SJSA1 (cell line): ENCODE measurements at places on chromosomes 6 and 20. TPM values are rescaled to one million over a fixed set of nuclear protein-coding genes. Genes with fewer than 3 reads are reported as not detected.

DNA sequence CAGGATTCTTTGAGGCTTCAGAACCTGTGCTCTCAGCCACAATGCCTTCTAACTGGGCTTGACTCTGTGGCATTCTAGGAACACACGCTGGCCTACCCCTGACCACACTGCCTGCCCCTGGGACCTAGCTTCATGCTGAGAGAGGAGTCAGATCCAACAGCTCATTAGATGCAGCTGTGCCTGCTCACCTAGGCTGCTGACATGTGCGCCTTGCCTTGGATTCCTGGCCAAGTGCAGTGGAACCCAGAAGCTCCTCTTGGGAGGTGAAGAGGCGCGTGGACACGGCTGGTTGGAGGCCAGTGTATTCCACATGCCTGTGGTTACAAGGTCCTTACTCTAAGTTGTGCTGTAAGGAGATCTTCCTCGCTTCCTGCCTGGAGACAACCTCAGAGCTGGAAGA is 24.7 kb upstream of the KCNK16 start:
- no peak for DNase-seq

DNA sequence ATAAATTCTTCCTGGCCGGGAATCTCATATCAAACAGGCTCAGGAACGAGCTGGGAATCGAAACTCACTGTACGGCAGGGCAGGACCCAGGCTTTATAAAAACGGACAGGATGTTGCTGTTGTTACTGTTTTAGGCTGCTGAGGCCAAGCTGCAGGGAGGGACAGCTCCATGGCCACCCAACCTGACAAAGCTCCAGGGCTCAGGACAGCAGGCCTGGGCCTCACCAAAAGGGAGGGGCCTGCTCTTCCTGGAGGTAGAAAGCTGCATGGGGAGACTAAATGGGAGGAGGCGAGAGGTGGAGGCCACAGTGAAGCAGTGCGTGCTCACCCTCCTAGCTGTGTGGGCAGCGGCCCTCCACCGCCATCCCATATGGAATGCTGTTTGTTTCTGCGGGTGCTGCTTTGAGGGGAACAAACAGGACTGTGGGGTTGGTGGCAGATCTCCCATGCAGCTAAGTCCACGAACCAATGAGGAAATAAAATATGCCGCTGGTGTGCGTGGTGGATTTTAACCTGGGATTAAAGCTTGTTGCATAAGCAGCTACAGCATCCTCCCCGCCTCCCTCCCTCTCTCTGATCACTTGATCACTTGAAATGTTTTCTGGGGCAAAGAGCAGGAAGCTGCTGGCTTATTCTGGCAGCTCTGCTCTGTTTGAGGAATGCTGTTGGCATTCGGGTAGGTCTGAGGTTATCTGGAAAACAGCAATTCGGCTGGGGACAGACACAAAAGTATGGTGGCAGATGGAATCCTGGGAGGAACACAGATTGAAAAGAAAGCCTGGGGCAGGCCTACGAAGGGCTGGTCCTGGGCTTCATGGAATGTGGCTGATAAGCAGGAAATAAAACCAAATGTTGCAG is 2.4 kb upstream of the ZMYND8 start:
- DNase-seq: peak; percentile 96

- DNase-seq: no peak
Measured at GRCh38 chr6:160858886-160859285, 132.7 kb upstream of the MAP3K4 start.

DNA sequence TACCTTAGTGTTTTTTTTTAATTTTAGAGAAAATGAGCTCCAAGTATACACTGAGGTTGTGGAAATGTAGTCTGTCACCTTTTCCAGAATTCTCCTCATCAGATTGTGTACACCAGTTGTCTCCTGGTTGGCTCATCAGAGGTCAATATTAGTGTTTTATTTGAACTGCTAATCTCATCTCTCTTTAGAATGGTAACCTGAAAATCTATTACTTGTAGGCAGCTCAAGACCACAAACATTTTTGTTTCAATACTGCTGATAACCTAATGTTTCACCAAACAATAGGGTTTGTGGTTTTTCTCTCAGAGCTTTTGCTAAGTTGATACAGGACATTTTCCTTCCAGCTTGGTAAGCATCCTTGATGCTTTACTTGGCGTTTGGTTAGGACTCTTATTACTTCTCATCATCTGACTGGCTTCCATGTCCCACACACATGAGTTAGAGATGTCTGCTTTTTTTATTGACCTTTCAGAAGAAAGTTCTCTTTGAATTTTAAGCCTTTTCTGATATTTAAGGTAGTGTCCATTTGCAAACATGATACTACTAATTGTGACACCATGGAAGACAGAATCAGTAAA is 15.1 kb downstream of the ADGRG6 start:
- no peak for DNase-seq

- no peak for DNase-seq
Measured at GRCh38 chr20:37777012-37777950, 83.5 kb downstream of the CTNNBL1 start.

GRCh38 chr6:68838571-68838970 is 203.5 kb downstream of the ADGRB3 start:
- no peak for DNase-seq

GRCh38 chr6:32790306-32790705 is 26.5 kb downstream of the HLA-DOB start:
- no peak for DNase-seq

DNA sequence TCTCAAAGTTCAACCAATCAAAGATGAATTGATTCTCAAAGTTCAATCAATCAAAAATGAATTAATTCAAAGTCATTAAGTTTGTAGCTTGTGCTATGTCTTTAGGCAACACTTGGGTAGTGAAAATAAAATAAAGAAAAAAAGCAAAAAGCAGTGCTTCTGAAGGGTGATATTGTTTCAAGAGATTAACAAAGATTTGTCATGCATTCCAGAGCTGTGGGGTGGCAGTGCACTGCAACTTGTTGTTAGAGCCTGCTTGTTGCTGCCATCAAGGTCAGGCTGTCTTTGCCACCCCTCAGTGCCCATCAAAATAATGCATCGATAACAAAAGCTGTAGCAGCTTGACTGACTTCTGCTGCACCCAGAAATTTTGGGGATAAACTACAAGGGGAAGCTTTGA is 128.6 kb downstream of the RNF144B start:
- no peak for DNase-seq

- no peak for DNase-seq
Measured at GRCh38 chr20:47484303-47484702, 17.4 kb upstream of the NCOA3 start.

DNA sequence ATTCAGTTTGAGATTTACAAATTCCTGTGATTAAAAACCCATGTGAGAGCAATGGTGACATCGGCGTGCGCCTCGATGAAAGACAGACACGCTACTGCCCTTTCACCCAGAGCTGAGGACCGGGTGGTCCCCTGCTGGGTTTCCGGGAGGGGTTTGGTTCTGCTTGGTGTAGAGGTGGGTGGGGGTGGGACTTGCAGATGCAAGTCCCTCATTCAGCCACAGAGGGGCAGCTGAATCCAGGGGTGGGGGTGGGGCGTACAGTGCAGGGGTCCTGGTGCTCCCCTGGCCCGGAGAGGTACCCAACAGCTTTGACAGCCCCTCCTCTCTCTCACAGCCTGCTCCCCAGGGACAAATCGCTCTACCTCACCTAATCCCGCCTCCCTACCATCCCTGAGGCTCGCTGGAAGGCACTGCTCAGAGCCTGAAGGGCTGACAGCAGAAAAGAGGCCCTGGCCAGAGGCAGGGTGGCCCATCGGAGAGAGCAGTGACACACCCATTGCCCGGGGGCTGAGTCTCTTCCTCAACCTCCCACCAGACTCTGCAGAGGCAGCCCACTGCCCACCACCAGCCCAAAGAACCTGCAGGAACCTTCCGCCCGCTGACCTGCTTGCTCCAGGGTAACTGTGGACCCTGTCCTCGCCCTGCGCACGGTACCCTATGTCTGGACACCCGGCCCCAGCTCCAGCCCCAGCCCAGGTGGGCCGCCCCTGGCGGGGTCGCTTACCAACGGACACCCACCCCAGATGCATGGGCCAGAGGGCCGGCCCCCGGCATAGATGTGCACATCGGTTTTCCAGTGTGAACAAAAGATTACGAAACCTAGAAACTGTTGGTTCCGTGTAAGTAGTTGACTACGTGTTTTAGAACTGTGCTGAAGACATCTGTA is 118.4 kb downstream of the JPH2 start:
- no peak for DNase-seq

GRCh38 chr6:111549168-111549567 is 56.5 kb downstream of the TRAF3IP2 start:
- DNase-seq: no peak

DNA sequence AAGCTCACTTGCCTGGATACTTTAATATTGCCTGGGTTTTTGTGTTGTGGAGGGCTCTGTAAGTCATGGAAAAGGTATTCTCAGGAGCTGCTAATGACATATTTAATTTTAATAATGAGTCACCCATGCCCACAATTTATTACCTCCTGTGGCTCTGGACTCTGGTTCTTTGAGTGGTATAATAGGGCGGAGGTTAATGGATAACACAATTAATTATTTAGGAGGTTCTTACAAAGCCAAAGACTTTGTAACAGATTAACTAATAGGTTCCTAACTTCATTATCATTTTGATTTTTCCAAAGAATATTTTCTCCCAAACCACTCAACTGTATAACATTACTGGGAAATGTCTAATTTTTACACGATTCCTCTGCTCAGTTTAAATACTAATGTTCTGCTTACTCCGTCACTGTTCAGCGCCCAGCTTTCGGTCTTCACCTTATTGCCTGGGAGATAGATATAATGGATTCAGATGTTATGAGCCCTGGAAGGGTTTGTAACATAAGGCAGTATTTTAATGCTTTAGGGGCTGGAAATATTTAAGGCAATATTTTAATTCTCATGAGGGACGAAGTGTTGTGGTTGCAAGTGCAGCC is 29.4 kb downstream of the PHACTR3 start:
- DNase-seq: no peak

GRCh38 chr6:46953921-46954320 is 32.2 kb upstream of the ADGRF5 start:
- no peak for DNase-seq

DNA sequence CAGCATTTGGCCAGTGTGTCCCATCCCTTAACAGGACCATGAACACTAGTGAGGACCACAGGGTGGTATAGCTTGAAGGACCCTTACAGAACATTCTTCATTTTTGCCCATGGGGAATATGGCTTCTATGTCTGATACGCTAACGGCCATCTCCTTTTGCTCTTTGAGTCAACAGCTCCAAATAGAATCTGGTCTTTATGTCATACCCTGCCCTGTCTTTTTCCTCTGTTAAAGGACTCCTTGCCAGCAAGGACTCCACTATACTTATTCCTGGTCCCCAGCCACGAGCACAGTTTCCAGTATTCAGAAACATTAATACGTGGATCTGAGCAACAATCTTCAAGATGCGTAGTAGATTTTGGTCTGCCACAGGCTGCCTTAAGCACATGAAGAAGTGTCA is 22.5 kb downstream of the SERPINB1 start:
- no peak for DNase-seq

GRCh38 chr6:158781692-158782373 is 37.3 kb downstream of the EZR start:
- no peak for DNase-seq

DNA sequence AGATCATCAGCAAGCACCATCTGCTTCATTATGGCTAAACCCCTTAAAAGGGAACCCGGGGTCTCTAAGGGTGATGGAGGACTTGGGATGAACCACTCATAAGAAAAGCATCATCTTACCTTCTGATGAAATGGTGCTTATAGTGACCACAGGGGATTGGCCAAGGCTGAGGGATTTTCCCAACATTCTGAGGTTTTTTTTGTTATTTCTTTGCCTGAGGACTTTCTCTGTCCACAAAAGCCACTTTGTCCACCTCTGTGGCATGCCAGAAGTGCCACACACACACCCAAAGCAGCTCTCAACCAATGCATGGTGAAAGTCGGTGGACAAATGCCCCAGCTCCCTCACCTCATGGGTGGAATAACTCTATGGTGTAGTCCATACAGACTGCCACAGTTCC is 79.3 kb upstream of the TOP1 start:
- no peak for DNase-seq

GRCh38 chr6:36136551-36136950 is 6.2 kb downstream of the MAPK13 start:
- no peak for DNase-seq

GRCh38 chr6:88302769-88303225 is 136.7 kb upstream of the CNR1 start:
- no peak for DNase-seq

- peak; percentile 54 for DNase-seq
Measured at GRCh38 chr6:134724771-134725340, 225.0 kb downstream of the ALDH8A1 start.

DNA sequence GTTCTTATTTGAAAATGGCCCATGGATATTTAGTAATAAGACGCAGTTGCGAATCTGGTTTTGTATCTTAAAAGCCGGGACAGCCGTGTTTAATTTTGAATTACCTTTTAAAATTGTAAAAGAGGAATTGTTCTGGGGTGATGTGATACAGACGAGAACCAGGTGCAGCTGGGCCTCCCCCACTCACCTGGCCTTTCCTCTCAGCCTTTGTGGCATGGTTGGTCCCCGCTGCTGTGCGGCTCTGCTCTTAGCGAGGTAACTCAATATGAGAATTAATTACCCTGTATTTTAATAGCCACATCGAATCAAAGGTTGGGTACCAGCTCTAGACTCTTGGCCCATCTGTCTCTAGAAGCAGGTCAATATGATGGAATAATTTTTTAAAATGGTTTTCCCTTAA is 56.5 kb upstream of the DACT2 start:
- no peak for DNase-seq

- no peak for DNase-seq
Measured at GRCh38 chr20:23955896-23956295, 32.7 kb downstream of the GGTLC1 start.

DNA sequence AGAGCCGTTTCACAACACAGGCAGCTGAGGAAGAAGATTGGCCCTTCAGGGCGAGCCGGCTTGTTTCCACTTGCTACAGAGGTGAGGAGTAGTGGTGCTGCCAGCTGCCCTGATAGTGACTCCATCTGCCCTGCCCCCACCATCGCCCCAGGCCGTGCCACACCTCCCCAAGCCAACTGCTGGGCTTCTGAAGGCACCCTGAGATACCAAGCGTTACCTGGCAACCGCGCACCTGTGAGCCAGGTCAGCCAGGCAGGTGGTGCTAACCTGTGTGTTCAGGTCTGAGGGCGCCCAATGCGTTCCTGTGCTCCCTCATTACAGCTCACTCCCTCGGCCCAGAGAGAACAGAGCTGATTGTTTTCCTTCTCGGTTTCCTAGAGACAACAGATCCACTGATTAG is 299.1 kb upstream of the ID4 start:
- no peak for DNase-seq

GRCh38 chr6:20574355-20574754 is 40.1 kb downstream of the CDKAL1 start:
- DNase-seq: no peak

GRCh38 chr6:156852147-156852857 is 75.1 kb downstream of the ARID1B start:
- DNase-seq: no peak

- no peak for DNase-seq
Measured at GRCh38 chr6:3912361-3913076, 63.3 kb downstream of the FAM50B start.

GRCh38 chr6:81748994-81749393 is 3.5 kb downstream of the TENT5A start:
- DNase-seq: no peak

GRCh38 chr20:58131151-58131550 is 97.3 kb downstream of the ANKRD60 start:
- peak; percentile 70 for DNase-seq

The CALHM6 gene
- total RNA-seq: not detected in 2 replicates

The BEND6 gene
- 7.0 and 11.9 TPM in 2 replicates for total RNA-seq

The SLC25A27 gene
- total RNA-seq: 1.5 TPM in 1 of 2 replicates, not detected in the other

The BPIFB4 gene
- not detected in 2 replicates for total RNA-seq

The PRDM13 gene
- total RNA-seq: not detected in 2 replicates

The C6orf120 gene
- 34.0 and 44.7 TPM in 2 replicates for total RNA-seq

The ADGRF4 gene
- not detected in 2 replicates for total RNA-seq

The SMPDL3A gene
- 0.60 and 2.1 TPM in 2 replicates for total RNA-seq

The INSM1 gene
- not detected in 2 replicates for total RNA-seq

The JPH2 gene
- total RNA-seq: 19.1 and 21.7 TPM in 2 replicates

The CLPSL1 gene
- not detected in 2 replicates for total RNA-seq

The FOXF2 gene
- 48.2 and 51.6 TPM in 2 replicates for total RNA-seq
